ENCODE measurements at places on chromosomes 1 and 21.

- no peak for DNase-seq
These were observed 23.1 kb downstream of the EIF2D start for GRCh38 chr1:206589206-206589605.

DNA sequence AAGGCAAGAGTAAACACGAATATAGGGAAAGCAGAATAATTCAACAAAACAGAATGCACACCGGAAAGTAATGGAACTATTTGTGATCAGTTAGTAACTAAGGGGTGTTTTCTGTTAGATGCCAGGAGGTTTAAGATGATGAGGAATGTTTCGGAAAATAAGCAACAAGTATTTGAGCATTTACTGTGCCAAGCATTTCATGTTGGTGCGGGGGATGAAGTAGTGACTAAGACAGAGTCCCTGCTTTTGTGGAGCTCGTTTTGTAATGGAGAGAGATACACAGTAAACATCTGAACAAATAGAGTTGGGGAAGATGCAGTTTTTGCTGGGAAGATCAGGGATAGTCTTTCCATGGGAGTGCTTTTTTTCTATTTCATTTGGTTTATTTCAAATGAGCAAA, 78.7 kb downstream of the DYRK1A start:
- no peak for DNase-seq

GRCh38 chr1:246221485-246222255, 285.4 kb downstream of the SMYD3 start:
- no peak for DNase-seq

DNA sequence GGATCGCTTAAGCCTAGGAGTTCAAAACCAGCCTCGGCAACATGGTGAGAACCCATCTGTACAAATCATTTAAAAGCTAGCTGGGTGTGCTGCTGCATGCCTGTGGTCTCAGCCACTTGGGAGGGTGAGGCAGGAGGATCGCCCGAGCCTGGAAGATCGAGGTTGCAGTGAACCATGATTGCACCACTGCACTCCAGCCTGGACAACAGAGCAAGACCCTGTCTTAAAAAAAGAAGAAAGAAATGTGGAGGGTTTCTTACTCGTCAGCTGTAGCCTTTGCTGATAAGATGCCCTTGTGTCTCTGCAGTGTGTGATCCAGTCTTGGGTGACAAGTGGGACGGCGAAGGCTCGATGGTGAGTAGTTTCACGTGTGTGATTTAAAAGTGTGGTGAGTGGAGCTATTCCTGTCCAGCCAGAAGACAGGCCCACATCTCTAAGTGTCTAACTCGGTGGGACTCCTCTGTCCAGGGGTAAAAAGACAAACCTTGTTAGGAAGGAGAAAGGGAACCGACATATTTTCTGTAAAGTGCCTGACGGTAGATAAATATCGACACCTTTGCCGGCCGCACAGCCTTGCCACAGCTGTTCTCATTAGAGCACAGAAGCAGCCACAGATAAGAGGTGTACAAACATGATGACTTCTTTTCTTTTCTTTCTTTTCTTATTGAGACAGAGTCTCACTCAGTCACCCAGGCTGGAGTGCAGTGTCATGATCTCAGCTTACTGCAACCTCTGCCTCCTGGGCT, 27.0 kb downstream of the PDXK start:
- DNase-seq = no peak

DNA sequence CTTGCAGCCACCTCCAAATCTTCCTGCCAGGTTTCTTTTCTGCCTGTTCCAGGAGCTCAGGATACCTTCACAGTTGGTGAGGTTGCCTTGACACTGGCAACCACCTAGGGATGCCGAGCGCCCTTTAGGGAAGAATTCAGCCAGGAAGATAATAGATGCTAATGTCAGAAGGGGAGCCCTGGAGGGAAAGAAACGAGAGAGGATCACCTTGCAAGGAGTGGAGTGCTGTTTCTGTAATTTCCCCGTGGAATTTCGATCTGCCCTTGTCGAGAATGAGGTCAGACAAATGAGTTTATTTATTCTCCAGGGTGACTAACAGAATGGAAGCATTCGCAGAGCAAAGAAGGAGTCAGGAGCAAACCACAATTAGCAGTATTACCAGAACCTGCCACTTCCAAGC, 315.8 kb upstream of the KAZN start:
- no peak for DNase-seq
